ENCODE measurements at places on chromosomes 2 and 18. TPM values are rescaled to one million over a fixed set of nuclear protein-coding genes. Genes with fewer than 3 reads are reported as not detected.

The LHCGR gene
- total RNA-seq: not detected

The FAP gene
- not detected for total RNA-seq

The CENPA gene
- 18.2 TPM for total RNA-seq

The FMNL2 gene
- total RNA-seq: 0.58 TPM

The CRYGC gene
- not detected for total RNA-seq

The CD8B2 gene
- total RNA-seq: 3.6 TPM
